T follicular helper cell (primary cell): ENCODE measurements at places on chromosomes 1 and 21.

DNA sequence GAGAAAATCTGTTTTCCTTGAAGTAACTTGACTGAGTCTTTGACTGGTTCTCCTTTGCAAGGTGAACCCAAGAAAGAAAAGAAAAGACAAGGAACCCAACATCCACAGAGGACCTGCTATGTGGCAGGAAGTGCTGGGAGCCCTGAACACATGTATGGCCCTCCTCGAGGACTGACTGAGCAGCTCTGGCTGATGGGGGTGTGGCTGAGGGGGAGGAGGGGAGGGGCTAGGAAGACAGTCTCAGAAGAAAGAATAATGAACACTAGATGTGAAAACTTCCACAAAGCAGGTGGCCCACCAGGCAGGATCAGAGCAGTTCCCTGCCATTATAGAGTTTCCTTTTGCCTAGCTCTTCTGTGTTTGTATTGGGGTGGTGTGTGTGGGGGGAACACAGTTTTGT, 26.1 kb downstream of the NENF start:
- no peak for DNase-seq

GRCh38 chr21:22679207-22679606, 1681.0 kb downstream of the NCAM2 start:
- no peak for DNase-seq

- no peak for DNase-seq
Observed at GRCh38 chr1:185139246-185139645, 17.5 kb downstream of the TRMT1L start.

- DNase-seq, result no peak
Observed at GRCh38 chr1:158371188-158371953, 17.7 kb downstream of the CD1E start.

DNA sequence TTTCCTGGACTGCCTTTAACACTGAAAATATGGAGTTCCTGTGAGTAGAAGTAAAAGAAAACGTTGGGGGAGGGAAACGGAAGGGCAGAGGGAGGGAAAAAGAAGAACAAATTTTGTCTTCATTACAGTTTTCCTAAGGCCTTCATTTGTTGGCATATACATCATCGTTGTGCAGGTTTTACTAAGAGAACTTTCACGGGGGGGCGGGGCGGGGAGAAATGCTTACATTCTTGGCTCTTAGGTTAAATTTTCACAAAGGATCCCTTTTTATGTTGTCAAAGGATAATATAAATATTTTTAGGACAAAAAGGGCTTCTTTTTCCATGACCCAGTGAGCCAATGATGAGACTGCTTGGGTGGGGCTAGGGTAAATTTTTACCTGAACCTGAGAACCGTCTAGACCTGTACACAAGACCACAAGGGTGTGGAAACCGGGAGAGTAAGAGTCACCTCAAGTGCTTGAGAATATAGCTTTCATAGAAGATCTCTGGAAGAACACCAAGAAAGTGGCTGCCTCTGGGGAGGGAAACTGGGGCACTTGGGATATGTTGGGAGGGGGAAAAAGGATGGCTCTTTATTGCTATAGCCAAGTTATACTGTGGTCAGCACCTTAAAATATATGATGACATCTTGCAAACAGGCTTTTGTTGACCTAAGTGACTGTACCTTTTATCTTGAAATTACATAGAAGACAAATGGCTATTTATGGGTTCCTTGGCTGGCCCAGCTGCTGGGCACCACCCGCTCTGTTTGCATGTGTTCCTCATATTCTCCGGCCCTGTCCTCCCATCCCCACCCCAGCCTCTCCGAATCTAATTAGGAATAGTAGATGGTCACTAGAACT, 2.0 kb upstream of the UTP25 start:
- DNase-seq, result no peak

DNA sequence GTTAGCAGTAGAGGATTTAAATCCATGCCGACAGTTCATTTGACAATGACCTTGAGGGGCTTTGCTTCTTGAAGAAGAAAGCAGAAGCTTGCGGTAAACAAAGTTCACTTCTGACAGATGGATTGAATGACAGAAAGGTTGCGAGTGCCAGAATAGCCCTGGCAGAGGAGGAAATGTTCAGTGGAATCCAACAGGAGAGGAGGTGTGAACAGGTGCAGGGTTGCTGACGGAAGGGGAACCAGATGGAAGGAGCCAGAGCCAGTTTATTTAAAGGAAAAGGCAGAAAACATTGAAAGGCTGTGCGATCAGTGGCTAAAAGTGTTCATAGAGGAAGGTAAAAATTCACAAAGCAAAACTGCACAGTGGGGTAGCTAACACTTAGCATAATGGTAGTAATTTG, 141.0 kb downstream of the SDCCAG8 start:
- no peak for DNase-seq

GRCh38 chr1:248696261-248696660, 6.3 kb downstream of the OR14I1 start:
- no peak for DNase-seq

DNA sequence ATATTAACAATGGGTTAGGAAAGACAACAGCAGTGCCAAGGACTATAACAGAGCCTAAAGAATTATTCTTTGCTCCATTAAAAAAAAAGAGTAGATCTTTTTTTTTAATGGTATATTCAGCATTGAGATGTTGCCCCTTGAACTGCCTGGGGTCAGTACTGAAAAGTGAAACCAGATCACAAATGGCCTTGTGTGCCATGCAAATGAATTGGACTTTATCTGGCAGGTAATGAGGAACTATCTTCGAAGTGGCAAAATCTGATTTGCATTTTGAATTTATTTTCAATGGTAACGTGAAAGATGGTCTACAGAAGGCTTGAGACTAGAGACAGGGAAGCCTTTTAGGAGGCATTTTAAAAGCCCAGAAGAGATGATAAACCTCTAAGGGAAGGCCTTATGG, 21.4 kb upstream of the PKN2 start:
- no peak for DNase-seq

- DNase-seq, result no peak
Observed at GRCh38 chr1:112247961-112248360, 148.1 kb upstream of the CTTNBP2NL start.

- DNase-seq, result no peak
Observed at GRCh38 chr1:207402744-207403143, 51.4 kb upstream of the CR2 start.
